ENCODE measurements at places on chromosomes 2 and 18.

DNA sequence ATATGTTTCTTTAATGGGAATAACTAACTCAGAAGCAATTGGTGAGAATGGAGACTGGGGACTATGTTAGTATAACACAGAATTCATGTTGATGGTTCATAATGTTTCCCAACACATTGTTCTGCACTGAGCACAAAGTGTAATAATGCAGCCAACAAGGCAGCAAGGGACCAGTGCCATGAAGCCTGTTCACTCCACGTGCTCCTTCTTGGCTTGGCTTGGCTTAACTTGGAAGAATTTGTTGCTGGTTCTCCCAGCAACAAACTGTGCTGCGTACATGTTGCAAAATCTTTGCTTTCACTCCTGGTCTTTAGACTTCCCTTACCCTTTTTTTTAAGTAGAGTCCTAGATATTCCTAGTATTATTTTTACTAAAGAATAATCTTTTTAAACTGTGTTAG lies 129.7 kb downstream of the MAP3K20 start:
- peak; percentile 90 for DNase-seq

GRCh38 chr2:19571773-19572172 lies 213.3 kb upstream of the OSR1 start:
- no peak for DNase-seq

- DNase-seq, result no peak
Observed at GRCh38 chr2:171895786-171896185, 1.7 kb upstream of the SLC25A12 start.

DNA sequence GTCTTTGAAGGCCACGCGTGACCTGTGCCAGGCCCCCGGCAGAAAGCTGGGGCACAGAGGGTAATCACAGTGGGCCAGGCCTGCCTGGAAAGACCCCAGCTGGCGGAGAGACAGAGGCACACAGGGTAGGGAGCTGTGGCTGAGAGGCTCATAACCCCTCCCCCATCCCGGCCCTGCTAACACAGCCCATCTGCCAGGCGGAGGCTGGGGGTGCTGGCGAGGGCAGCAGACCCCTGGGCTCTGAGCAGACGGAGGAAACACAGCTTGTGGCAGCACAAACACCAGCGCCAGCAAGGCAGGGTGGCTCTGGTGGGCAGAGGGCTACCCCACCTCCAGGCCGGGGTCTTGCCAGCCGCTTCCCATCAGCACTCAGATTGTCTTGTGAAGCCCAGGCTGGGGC lies 19.0 kb downstream of the HS6ST1 start:
- no peak for DNase-seq

DNA sequence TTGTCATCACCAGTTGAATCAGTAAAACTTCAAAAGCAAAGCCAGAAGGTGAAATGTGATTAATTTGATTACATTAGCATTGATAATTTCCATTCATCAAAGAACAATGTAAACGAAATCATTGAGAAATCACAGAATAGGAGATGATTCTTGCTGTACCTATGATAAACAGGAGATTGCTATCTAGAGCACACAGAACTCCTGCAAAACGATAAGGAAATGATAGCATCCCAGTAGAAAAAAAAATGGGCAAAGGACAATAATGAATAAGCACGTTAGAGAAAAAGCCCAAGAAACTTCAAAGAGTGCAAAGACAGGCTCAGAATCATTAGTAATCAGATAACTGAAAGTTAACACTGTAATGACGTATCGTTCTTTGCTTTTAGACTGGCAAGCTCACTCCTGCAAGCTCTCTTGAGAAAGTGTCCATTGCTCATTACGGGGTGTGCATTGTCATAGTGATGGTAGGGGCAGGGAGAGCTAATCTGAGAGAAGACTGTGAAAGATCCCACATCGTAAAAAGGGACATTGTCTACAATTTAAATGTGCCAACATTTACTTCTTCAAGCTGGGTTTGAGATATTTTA lies 143.6 kb downstream of the SPP2 start:
- no peak for DNase-seq

- no peak for DNase-seq
Observed at GRCh38 chr18:56974141-56974540, 172.7 kb upstream of the BOD1L2 start.

DNA sequence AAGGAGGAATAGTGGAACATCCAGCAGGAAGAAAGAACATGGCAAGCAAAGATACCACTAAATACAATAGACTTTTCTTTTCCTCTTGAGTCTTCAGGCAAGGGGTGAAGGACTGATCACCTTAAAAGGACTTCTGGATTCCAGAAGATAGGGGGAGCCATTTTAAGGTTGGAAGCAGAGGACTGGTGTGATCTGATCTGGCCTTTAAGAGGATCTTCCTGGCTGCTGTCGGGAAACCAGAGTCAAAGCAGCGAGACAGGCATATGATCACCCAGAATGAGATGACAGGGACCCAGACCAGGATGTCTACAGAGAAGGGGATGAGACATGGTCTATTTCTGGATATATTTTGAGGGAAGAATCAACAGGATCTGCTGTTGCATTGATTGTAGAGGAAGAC lies 558.0 kb downstream of the STK39 start:
- no peak for DNase-seq
